ENCODE measurements at places on chromosomes 5 and 9.
A peak's percentile ranks its signal among the peaks of the same experiment; 100 is the strongest.

DNA sequence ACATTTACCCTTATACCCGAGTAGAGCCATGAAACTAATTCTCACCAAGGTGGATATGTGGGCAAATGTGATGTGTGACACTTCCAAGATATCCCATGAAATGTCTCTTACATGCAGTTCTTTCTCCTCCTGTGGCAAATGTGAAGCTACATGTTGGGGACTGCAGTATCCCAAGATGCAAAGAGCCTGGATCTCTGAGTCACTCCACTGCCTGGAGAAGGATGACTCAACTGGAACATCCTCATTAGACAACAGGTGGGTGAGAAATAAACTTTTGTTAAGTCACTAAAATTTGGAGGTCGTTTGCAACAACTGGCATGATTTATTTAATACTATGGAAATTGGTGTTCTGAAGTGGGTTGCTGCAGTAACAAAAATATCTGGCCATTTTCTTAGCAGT is 36.5 kb upstream of the TENT4A start:
- DNase-seq: no peak

DNA sequence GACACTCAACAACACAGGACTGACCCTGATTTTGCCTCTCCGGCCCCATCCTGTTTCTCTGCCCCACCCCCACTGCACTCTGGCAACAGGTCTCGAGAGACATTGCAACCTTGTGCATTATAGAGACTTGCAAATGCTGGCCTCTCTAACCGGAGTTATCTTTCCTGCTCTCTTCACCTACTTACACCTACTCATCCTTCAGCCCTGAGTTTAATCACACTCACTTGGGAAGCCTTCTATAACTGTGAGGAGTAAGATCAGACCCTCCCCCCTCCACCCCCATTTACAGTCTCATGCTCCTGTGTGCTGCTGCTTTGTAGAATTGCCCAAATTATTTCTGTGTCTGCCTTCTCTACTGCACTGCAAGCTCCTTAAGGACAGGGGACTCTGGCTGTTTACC is 42.8 kb downstream of the WWC1 start:
- DNase-seq: no peak

DNA sequence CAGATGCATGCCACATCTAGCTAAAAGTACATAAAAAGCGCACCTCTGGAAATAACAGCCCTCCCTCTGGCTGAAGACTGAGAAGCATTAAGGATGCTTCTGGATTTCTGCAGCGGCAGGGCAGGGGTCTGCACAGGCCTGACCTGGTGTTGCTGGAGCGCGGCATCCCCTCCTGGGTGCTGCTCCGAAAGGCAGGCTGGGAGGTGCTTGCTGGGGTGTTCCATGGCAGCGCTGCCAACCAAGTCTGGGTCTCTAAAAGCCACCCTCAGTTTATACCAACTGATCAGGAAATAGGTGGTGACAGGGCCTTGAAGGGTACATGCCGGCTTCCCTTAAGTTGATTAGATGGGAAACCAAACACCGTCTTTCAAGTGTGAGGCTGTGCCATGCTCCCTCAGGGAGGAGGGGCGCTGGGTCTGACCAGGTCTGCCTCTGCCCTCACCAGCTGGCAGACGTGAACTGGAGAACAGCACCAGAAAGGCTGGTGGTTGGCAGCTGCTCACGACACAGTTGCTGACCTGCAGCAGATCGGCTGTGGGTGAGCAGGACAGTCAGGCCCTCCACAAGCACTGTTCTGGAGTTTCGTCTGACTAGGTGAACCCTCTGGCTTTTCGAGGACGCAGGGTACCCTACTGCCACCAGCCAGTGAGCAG is 81.6 kb downstream of the DAP start:
- no peak for DNase-seq

- DNase-seq: no peak
These were observed 194.4 kb downstream of the TAF11L14 start for GRCh38 chr5:17828681-17829080.

GRCh38 chr5:18238321-18238720 is 604.1 kb downstream of the TAF11L14 start:
- no peak for DNase-seq

DNA sequence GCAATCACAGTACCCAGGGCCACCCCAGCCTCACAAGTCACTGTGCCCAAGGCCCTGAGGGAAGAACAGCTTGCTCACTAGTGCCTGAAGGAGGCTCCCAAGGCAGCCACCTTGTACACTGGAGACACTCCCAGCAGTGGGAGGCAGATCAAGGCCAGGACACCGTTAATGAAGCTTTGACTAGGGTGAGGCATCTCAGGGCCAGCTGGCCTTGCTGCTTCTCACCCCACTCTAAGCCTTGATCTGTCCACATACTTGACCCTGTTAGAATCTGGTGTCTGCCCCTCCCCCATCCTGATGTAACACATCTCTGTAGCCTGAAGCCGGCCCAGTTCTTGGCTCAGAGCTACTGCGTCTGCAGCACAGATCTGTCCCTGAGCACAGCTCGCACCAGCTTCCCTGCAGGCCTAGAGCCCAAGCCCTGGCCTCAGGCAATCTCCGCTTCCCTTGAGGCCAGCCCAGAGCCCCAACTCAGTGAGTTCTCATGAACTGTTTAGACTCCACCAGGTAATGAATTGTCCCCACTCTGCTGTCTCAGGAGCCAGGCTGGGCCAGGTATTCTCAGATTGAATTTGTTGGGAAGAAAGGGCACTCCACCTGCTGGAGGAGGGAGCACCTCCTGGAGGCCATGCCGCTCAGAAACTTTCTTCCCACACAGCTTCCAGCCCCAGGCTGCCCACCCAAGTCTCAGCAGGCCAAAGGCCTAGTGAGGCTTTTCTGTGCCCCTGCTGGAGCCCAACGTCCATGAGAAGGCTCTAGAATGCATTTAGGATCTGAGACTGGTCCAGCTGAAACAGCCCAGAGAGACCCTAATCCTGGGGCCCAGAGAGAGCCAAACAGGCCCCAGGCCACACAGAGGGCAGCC is 13.4 kb upstream of the JADE2 start:
- DNase-seq: peak; percentile 28

- no peak for DNase-seq
These were observed 5.5 kb downstream of the CNOT6 start for GRCh38 chr5:180499684-180500083.

DNA sequence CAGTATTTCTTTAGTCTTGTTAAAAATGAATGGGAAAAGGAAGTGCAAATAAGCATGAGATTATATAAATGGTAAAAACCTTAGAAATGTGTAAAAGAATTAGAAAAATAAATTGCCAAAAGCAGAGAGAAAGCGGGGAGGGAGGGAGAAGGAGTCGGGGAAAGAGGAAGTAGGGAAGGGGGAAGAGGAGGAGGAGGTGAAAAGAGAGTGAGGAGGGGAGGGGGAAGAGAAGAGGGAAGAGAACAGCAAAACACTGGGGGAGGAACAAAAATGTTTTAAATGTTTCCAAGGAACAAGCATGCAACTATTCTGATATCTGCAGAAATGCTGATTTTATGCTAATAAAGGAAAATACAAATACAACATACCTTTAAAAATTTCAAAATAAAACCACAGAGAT is 317.5 kb downstream of the PIK3R1 start:
- DNase-seq: no peak

GRCh38 chr9:106143781-106144180 is 449.4 kb downstream of the TMEM38B start:
- DNase-seq: no peak

- no peak for DNase-seq
These were observed 228.3 kb downstream of the MAST4 start for GRCh38 chr5:66824476-66824875.

DNA sequence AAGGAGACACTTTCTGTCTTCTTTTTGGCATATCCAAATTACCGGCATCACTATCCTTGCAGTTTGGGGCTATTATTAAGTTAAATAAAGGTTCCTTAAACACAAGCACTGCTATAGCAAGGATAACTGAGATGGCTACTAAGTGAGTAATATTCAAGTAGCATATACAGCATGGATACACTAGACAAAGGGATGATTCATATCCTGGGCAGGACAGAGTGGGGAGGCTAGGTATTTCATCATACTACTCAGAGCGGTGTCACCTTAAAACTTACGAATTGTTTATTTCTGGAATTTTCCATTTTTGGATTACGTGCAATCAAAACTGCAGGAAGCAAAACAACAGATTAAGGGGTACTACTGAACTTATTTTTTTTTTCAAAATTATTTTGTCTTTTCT is 54.1 kb downstream of the FER start:
- no peak for DNase-seq

DNA sequence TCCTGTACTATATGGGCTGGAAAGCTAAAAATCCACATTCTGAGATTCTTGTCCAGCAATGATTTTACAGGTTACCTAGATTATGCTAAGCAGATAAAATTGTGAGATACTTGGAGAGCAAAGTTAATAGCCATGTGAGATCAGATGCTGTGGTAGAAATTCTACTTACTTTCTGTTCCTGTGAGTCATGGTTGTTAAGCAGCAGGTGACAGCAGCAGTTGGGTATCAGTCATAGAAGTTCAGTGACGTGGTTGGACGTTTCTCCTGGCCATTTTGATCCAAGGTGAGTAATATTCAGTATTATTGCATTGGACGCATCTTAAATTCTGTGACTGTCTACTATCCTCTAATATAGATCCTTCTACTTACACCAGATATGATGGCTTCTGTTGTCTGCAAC is 524.5 kb downstream of the TMEM38B start:
- DNase-seq: no peak
